Fibroblast of villous mesenchyme (primary cell): ENCODE measurements at places on chromosomes 6 and 20. TPM values are rescaled to one million over a fixed set of nuclear protein-coding genes. Genes with fewer than 3 reads are reported as not detected.

DNA sequence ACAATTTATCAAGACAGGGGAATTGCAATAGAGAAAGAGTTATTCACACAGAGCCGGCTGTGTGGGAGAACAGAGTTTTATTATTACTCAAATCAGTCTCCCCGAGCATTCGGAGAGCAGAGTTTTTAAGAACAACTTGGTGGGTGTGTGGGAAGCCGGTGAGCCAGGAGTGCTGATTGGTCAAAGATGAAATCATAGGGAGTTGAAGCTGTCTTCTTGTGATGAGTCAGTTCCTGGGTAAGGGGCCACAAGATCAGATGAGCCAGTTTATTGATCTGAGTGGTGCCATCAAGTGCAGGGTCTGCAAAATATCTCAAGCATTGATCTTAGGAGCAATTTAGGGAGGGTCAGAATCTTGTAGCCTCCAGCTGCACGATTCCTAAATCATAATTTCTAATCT lies 50.0 kb upstream of the ECI2 start:
- DNase-seq: no peak

- DNase-seq: no peak
Measured at GRCh38 chr6:39401376-39401775, 78.9 kb upstream of the KCNK16 start.

- no peak for DNase-seq
Measured at GRCh38 chr20:34010405-34010931, 16.8 kb downstream of the RALY start.

DNA sequence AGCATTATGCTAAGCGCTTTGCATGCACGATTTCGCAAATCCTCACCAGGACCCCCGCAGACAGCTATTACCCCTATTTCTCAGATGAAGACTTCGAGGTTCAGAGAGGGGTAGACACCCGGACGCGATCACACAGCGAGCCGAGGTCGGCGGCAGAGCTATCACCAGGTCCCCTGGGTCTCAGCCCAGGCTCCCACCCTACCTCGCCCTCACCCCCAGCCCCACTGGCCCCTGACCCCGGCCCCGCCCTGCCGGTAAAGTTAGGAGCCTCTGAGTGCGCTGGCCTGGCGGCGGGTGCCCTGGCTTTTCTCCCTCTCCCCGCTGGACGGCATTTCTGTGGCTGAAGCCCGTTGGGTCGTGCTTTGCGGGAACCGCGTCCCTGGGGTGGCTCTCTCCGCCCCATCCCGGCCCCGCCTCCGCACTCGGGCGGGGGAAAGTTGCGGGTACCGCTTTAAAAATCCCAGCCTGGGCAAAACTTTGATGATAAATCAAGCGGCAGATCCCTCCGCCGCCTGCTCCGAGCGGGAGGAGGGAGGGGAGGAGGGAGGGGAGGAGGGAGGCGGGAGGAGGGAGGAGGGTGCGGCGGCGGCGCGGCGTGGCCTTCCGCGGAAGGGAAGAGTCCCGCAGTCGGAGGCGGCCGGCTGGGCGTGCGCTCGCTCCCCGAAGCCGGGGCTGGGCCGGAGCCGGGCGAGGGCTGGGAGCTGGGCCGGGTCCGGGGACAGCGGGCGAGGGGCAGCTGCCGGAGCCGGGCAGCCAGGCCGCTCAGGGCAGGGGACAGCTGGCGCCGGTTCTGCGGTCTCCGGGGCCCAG lies at the start of gene VSTM2L:
TSS of gene VSTM2L (plus strand) at position 624 of the 810 bp plus-strand sequence. CDS start 224 bp downstream, outside the sequence.
- DNase-seq: peak; percentile 53

DNA sequence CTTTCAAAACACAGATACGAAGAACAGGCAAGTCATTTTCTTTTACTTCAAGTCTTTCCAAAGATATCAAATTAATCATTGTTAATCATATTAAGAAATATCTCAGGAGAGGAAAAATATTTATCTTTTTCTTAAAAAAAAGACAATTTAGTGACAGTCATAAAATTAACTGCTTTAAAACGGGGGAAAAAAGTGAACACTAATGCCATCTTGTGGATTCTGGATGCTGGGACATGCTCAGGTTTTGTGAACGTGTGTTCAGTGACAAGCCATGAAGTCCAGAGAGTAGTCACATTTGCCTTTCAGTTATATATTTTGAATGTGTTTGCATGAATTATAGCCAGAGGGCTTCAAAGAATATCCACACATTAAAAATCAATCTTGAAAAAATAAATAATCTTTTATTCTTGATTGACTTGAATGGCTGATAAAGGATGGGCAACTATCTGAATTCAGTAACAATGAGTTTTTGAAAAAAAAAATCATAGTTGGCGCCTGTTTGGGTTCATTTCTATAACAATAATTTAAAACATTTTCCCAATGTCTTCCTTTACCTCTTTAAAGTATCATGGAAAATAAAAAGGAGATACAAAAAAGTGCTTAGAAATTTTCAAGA lies 74.7 kb upstream of the NOX3 start:
- DNase-seq: peak; percentile 59

DNA sequence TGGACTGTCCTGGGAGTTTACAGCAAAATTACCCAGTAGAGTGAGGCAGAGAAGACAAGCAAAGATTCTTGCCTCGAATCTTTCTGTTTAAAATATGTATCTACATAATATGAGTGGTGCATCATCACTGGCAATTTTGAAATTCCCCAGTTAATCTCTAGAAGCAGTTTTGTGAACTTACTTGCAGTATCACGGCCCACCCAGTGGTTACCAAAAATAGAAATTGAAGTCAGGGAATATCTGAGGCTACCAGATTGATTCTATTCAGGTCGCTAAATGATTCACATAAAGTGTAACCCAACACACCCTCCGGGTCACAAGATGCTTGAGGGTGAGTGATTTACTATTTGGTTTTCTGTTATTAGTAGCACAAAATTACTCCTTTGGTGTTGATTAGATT lies 111.9 kb downstream of the PPP1R14C start:
- no peak for DNase-seq

GRCh38 chr6:7214468-7214867 lies 98.5 kb downstream of the SSR1 start:
- DNase-seq: no peak

DNA sequence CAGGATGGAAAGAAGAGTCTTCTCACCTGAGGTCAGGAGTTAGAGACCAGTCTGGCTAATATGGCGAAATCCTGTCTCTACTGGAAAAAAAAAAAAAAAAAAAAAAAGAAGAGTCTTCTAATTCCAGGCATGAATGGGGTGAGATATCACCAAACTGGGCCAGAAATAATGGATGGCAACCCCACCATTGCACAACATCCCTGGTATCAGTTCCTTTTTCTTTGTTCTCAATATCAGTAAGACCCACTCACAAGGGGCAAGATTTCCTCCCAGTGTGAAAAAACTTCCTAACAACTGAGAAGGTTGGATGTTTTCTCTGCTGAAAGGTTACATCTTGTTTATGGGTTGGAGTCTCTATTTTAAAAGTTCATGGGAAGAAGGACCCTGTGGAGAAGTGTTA lies 23.6 kb upstream of the NR2E1 start:
- no peak for DNase-seq

- peak; percentile 47 for DNase-seq
Measured at GRCh38 chr6:34696189-34696738, 303 bp downstream of the ILRUN start.

- DNase-seq: peak; percentile 28
Measured at GRCh38 chr6:145137425-145137824, 597.9 kb downstream of the EPM2A start.

GRCh38 chr20:45337367-45338120 lies 10.7 kb downstream of the SDC4 start:
- DNase-seq: peak; percentile 87

GRCh38 chr6:113862112-113862511 lies 5.0 kb downstream of the MARCKS start:
- DNase-seq: no peak

GRCh38 chr6:13485923-13486562 lies 1.4 kb downstream of the GFOD1 start:
- DNase-seq: peak; percentile 51

GRCh38 chr6:133051240-133051639 lies 189.9 kb upstream of the EYA4 start:
- no peak for DNase-seq

- DNase-seq: no peak
Measured at GRCh38 chr6:10541591-10541990, 20.4 kb downstream of the GCNT2 start.

DNA sequence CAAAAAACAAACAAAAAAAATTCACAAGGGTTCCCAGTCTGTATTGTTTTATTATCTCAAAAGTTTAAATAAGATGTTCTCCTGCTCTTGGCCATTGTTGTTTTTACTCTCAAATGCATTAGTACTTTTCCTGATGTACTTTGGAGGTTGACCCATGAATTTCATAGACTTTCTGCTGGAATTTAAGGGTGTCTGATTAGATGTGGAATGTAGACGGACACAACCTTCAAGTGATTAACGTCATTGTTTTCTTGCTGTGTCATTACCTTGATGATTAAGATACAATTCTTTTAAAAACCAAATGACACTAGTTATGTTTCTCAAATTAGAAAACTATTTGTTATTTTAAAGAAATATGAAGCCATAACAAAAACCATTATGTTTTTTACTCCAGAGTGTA lies 421.4 kb upstream of the RUNX2 start:
- DNase-seq: no peak

- no peak for DNase-seq
Measured at GRCh38 chr20:46898423-46898822, 3.8 kb downstream of the EYA2 start.

- peak; percentile 64 for DNase-seq
Measured at GRCh38 chr6:11412011-11412424, 125.5 kb upstream of the TMEM170B start.

DNA sequence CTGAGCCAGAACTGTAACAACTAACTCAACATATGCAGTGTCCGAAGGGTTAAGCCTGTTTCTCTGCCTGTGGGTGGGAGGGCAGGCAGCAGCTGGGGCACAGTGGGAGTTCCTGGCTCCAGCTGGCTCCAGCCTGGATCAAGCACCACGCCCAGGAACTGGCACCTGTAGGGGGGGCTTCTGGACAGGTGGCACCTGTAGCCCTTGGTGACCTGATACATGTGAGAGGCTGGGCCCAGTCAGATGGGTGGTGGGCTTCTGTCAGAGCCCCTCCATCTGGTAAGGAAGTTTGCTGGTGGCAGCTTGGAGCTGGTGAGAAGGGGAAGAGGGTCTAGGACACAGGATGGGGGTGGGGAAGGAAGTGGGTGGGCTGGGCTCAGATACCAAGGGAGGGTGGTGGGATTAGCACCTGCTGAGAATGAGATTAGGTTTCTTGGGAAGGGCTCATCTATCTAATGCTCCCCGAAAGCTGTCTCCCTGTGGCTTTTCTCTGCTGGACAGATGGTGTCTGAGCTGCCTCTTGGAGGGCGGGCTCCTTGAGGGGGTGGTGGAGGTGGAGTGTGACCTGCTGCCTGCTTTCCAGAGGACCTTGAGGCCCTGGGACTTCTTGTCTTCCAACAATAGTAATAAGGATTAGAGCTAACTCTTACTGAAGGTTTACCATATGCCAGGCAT lies 28.5 kb downstream of the BCL2L1 start:
- no peak for DNase-seq

DNA sequence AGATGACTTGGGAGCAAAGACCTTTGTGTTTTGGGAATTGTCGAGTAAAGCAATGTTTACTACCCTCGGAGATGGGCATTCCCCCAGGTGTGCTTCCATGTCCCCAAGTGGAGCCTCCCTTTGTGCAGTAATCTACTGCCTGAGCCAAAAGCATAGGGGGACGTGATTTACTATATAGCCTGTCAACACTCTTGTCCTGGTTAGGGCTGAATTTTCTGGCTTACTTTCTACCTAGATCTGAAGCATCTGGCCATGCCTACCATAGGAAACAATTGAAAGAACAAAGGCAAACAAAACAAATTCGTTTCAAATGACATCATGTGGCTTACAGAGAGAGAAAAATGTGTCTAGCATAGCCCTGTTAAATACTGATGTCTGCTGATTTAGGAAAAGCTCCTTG lies 350.6 kb downstream of the SAMD5 start:
- DNase-seq: no peak

DNA sequence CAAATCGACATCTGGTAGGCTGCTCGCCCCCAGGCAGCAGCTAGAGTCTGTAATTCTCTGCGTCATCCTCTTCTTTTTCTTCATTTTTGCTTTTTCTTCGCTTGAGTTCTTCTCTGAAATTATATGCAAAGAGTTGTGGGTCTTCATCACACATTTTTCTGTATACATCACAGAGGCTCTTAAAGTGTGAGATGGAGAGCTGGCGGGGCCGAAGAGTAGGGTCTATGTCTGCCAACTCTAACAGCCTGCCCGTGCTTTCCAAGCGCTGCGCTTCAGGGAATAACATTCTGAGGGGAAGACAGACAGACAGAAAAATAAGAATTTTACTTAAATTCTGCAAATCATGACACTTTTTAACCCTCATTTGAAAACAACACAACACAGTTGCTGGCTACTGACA lies 6.0 kb upstream of the CLDN20 start:
- DNase-seq: no peak

Gene CAGE1
- total RNA-seq: under 0.01 TPM in 2 replicates

Gene PRICKLE4
- 0.64 and 0.86 TPM in 2 replicates for total RNA-seq

Gene LY6G5C
- total RNA-seq: 0.43 and 0.64 TPM in 2 replicates

Gene SYNJ2
- 36.7 and 53.1 TPM in 2 replicates for total RNA-seq

Gene PRDM1
- 29.6 and 39.7 TPM in 2 replicates for total RNA-seq

Gene CCN2
- 177 and 217 TPM in 2 replicates for total RNA-seq

Gene SNPH
- 8.7 and 10.8 TPM in 2 replicates for total RNA-seq

Gene CLIC5
- not detected in 2 replicates for total RNA-seq

Gene ENPP3
- under 0.01 TPM in 1 of 2 replicates, not detected in the other for total RNA-seq

Gene SAMD5
- under 0.01 TPM in 2 replicates for total RNA-seq
